ENCODE measurements at places on chromosomes 1 and 21.
A peak's percentile ranks its signal among the peaks of the same experiment; 100 is the strongest.

GRCh38 chr1:16727190-16728111 lies 12.9 kb upstream of the RNU1-4 start:
- peak; percentile 73 for DNase-seq

GRCh38 chr21:45525910-45526306 lies 16.3 kb downstream of the SLC19A1 start:
- no peak for DNase-seq

- DNase-seq = no peak
Measured at GRCh38 chr1:204841798-204842197, 28.9 kb upstream of the NFASC start.

DNA sequence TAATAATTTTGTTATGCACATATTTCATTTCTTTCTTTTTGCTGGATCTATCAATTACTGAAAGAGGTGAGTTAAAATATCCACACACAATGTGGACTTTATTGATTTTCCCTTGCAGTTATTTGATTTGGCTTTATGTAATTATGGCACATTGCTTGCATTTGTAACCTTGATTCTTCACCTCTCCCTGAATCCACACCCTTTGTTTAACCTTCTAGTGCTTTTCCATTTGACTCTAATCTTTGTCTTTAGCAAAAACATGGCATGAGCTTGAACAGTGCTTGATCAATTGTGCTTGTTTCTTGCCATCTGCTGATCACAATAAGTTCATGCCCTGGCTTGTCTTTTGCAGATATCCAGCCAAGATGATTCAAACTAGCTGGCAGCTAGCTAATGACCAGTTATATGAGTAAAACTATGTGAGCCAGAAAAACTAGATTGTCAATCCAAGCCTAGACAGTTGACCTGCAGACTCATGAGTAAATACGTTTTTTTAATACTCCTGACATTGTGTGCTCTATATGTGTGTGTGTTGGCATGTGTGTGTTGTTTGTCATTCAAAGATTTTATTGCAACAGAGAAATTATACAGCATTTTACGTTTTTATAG lies 899.2 kb downstream of the NCAM2 start:
- no peak for DNase-seq

- no peak for DNase-seq
Measured at GRCh38 chr1:21761052-21761451, 21.9 kb downstream of the USP48 start.

- no peak for DNase-seq
Measured at GRCh38 chr1:162133566-162133965, 64.1 kb downstream of the NOS1AP start.

- DNase-seq = no peak
Measured at GRCh38 chr1:8448911-8449661, 131.2 kb downstream of the SLC45A1 start.

GRCh38 chr1:47827109-47827508 lies 170.1 kb downstream of the TRABD2B start:
- no peak for DNase-seq

- no peak for DNase-seq
Measured at GRCh38 chr1:43632135-43632670, 17.7 kb upstream of the KDM4A start.

DNA sequence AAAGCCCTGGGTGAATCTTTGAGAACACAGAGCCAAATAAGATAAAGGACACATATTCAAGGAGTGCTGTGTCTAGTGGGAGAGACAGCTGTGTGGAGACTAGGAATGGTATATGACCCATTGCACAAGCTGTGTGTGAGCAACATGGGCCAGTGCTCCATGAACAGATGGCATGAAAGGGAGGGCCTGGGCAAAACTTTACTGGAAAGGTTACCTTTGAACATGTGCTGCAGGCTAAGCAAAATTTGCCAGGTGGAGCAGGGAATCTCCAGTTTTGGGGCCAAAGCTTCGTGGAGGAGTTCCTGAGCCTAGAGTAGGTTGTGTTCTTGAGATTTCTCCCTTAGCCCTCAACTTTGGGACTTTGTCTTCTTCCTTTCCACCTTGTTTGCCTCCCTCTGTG lies 446.1 kb upstream of the PROX1 start:
- DNase-seq = no peak

DNA sequence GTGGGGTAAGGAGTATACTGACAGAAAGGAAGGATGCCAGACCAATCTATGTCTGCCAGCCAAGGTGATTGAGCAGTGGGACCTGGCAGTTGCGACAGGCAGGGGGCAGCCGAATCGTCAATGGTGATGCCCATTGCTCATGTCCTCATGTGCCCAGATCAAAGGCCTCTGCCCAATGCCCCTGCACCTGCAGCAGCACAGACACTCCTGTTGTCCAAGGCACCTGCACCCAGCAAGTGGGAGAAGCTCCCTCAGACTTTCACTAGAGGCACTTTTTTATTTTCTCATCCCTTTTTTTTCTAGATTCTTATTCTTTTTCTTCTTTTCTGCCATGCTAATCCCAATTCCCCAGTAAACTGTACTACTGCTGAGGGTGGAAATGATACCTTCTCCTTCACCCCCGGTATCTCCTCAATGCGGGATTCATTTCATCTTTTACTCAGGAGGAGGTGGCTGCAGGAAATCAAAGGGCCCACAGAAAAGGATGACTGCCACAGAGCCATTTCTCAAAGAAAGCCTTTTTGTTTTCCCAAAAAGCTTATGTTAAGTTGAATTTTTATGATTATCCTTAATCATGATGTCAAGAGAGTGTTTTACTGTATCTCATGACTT lies 332.0 kb downstream of the PAPPA2 start:
- DNase-seq = no peak

- DNase-seq = no peak
Measured at GRCh38 chr1:19033515-19033839, 77.0 kb upstream of the IFFO2 start.

DNA sequence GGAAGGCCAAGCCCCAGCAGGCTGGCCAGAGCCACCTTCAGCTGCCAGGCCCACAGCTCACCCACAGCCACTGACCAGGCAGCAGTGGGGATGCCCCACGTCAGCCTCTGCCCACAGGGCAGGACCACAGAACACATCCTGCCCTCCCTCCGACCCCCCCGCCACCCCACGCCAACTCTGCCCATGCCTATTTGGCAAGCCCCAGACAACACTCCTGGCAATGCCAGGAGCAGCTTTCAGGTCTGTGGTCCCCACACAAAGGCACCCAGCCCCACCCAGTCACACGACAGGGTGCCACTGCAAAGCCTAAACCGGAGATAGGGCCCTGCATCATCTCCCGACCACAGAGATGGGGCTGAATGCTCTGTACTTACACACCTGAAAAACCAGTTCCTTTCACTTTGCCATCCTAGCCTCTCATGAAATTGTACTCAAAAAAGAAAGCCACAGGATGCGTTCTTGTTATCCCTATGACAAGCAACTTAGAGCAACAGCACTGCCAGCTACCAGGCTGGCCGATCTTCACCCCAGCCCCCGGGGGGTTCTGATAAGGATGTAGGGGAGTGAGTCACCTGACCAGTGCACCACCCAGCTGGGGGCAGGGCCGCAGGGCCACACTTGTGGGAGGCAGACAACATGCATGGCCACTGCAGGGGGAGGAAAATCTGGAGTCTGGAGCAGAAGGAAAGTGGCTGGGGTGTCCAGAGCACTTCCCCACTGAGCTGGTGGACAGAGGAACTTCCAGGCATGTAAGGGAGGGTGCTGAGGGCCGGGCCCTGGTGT lies 36.2 kb downstream of the UBE2G2 start:
- DNase-seq = no peak

GRCh38 chr1:86245566-86246190 lies 89.1 kb upstream of the COL24A1 start:
- no peak for DNase-seq

DNA sequence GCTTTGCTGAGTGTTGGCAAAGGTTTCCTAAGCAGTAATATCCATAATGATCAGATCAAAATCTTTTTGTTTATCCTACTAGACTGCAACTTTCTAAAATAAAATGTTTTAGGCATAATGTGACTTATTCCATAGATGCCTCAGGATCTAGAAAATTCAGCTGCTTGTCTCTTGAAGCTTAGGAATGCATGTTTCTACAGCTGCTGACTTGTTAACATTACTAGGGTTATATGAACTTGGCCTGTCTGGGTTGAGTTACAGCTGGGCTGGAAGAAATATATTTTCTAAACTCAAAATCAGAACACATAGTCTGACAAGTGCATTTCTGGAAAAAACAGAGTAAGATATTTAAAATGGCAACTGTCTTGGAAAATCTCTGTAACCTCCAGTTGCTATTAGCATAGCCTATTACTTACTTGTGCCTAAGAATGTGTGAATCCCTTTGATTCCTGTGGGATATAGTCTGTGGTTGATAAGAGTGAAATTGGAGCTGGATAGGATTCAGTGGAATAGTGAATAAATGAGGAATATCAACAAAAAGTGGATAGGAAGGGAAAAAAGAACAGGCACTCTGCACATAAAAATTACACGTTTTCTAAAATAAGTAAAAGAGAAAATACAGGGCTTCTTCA lies 61.2 kb downstream of the RGS4 start:
- no peak for DNase-seq

GRCh38 chr1:192903142-192903541 lies 94.3 kb downstream of the RGS2 start:
- no peak for DNase-seq

DNA sequence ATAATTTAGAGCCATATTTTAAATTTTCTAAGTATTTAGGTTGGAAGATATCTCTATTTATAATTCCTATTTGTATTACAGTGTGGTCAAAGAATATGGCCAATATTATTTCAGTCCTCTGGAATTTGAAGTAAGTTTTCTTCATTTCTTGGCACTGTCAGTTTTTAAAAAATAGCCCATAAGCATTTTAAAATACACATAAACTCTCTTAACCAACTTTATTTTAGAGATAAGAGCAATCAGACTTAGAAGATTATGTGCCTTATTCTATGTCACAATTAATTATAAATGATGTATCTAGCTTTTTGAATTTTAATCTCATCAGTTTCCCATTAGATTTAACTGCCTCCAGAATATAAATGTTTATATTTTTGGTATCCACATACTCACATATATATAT lies 130.8 kb downstream of the USP25 start:
- DNase-seq = no peak

GRCh38 chr1:173473599-173474011 lies 3.5 kb upstream of the PRDX6 start:
- no peak for DNase-seq

DNA sequence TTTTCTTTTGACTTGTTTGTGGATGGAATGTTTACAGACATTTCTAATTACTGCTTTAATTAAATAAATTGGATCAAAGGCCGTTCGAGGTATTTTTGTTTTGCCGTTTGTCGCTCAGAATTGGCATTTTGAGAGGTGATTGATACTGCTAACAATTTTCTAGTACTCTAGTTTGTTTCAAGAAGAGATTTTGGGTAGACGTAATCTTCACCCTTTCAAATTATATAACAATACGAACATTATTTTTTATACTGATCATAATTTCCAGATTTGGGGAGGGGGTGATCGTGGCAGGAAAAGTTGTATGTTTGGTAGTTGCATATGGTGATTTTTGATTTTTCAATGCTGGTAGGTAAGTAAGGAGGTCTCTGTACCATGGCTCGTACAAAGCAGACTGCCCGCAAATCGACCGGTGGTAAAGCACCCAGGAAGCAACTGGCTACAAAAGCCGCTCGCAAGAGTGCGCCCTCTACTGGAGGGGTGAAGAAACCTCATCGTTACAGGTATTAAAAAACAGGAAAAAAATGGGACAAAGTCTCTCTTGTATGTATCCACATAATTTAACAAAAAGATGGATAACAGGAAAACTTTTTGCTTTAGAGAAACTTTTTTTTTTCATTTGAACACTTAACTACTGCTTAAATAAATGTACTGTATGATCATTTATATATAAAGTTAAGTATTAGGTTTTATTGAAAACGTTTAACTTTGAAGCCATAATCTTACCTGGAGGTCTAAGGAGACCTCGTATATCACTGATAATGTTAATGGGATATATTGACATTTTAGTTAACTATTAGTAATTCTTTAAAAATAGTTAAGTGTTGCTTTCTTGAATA lies 1.7 kb downstream of the H3-3A start:
- no peak for DNase-seq

DNA sequence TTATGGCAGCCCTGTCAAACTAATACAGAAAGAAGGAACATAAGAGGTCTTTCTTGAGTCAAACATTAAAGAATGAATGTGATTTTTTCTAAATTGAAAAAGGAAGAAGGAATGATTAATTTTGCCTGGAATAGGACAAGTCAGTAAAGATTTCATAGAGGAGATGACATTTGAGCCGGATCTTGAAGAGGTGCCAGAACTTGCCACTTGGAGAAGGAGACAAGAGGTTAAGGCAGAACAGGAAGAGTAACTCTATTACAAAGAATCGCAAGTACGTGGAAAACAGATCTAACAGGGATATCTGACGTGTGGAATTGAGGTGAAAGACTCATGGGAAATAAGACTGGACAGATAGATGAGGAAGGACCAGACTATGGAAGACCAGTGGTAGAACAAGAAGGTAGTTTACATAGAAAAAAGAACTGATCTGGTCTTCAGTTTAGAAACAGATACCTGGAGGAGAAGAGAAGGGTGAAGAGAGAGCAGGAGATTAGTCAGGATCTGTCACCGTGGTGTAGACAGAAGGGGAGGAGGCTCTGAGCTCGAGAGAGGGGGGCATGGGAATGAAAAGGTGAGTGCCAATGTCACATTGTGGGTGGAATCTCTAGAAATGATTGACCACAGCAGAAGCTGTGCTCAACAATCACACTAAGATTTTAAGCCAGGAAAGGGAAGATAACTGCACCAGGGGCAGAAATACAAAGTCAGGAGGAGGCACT lies 32.5 kb downstream of the RHOU start:
- no peak for DNase-seq

DNA sequence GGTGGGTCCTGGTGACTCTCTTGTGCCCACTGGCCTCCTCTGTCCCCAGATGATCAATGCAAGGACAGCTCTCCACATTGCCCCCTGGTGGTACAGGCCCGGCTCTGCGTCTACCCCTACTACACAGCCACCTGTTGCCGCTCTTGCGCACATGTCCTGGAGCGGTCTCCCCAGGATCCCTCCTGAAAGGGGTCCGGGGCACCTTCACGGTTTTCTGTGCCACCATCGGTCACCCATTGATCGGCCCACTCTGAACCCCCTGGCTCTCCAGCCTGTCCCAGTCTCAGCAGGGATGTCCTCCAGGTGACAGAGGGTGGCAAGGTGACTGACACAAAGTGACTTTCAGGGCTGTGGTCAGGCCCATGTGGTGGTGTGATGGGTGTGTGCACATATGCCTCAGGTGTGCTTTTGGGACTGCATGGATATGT lies 10.8 kb downstream of the ADAMTSL4 start:
- peak; percentile 79 for DNase-seq

- DNase-seq = no peak
Measured at GRCh38 chr1:197042676-197043341, 24.3 kb downstream of the F13B start.

- DNase-seq = no peak
Measured at GRCh38 chr21:14308234-14308633, 74.7 kb downstream of the HSPA13 start.

DNA sequence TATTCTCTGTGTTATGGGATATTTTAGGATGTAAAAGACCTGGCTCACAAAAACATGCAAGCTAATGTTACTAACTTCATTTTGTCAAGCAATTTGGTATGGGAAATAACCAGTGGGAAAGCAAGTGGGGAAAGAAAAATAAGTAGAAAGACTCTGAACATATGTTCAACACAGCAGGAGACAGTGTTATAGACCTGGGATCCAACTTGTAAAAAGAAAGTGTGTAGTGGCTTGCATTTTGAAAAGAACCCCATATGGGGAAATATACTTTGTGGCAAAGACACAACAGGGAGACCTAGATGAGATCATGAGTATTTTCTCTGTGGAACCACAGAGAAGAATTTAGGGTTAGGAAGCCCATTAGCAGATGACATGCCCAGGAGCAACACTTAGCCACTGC lies 212.7 kb upstream of the NRIP1 start:
- no peak for DNase-seq

Measured in left forelimb (tissue), 1 donor.